Stimulated activated CD4-positive, alpha-beta T cell treated with anti-CD3 and anti-CD28 coated beads, TNF-alpha, amount 100 ng/mL, for 48 hours (primary cell): ENCODE measurements at places on chromosomes 4 and X.

DNA sequence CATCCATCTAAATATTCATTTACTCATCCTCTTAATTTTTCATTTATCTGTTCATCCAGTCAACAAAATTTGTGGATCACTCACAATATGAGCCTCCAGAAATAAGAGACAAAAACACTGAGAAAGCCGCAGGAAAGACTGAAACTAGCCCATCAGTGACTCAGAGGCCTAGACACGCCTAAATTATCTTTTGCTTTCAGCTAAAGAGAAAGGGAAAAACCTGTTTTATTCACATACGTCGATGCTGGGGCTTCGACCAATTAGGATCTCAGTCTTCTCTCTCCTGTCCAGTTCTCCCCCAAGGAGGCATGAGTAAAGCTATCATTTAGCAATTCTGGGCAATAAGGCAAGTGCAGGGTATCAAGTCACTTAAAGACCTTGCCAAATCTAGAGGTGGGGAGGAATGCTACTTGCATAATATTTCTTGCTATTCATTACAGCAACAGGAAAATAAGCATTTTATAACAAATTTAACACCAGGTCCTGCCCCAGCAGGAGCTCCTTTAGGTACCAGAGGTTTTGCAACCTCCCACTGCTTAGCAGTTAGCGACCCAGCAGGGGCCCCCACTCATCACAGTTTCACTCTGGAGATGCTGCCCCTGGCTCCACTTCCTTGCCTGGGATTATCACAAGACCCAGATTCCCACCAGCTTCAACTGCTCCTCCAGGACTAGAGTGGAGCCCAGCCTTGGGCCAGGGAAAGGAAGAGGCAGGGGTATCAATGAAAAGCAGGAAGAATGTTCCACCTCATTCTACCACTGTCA lies 30.1 kb upstream of the TMEM154 start:
- no peak for DNase-seq

GRCh38 chr4:82450966-82451755 lies 20.8 kb downstream of the ENOPH1 start:
- no peak for DNase-seq

GRCh38 chrX:55908661-55909212 lies 191.2 kb downstream of the RRAGB start:
- DNase-seq, result no peak

- DNase-seq, result no peak
Measured at GRCh38 chr4:124183926-124184325, 528.6 kb downstream of the ANKRD50 start.

GRCh38 chr4:118363166-118363565 lies 10.4 kb upstream of the PRSS12 start:
- DNase-seq, result no peak

DNA sequence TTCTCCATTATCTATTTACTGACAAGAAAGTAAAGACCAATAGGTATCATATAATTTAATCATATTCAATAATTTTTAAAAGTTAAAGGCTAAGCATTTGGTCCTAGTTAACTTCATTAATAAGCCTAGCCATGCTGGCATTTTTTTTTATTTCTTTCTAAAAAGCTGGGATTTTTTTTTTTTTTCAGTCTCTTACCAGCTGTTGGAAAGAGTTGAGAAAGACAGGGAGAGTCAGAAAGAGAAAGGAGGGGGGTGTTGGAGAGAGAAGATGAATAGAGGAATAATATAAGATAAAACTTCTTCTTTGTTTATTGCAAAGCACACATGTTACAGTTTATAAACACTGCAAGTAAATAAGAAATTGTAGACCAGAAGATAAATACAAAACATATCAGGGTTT lies 5.9 kb upstream of the NR3C2 start:
- DNase-seq, result no peak

DNA sequence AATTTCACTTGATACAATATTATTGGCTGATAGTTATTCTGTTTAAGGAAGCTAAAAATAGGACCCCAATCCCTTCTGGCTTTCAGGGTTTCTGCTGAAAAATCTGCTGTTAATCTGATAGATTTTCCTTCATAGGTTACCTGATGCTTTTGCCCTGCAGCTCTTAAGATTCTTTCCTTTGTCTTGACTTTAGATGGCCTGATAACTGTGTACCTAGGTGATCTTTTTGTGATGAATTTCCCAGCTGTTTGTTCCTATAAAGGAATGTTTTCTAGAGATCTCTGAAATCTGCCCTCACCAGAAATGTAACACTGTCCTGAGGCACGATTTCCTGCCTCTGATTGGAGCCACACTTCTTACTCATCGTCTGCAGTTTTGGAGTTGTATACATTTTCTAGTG lies 69.4 kb upstream of the PRDM5 start:
- DNase-seq, result no peak

DNA sequence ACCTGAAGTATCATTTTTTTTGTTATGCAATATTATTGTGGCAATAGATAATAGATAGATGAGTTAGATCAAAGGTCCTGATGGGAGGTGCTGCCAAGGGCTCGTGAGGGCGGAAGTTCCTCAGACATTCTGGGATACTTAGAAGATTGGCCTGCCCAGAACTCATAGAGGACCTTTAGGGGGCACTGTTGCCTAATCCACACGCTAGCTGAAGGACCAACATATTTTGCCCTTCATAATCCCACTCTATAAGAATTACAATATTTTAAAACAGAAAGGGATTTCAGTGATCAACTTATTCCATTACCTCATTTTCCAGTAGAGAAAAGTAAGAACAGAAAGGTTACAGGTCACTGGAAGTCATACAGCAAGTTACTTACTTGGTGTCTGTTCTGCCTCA lies 22.9 kb upstream of the COX7B2 start:
- DNase-seq, result no peak

GRCh38 chrX:47560179-47560933 lies 649 bp upstream of the ARAF start:
- no peak for DNase-seq

DNA sequence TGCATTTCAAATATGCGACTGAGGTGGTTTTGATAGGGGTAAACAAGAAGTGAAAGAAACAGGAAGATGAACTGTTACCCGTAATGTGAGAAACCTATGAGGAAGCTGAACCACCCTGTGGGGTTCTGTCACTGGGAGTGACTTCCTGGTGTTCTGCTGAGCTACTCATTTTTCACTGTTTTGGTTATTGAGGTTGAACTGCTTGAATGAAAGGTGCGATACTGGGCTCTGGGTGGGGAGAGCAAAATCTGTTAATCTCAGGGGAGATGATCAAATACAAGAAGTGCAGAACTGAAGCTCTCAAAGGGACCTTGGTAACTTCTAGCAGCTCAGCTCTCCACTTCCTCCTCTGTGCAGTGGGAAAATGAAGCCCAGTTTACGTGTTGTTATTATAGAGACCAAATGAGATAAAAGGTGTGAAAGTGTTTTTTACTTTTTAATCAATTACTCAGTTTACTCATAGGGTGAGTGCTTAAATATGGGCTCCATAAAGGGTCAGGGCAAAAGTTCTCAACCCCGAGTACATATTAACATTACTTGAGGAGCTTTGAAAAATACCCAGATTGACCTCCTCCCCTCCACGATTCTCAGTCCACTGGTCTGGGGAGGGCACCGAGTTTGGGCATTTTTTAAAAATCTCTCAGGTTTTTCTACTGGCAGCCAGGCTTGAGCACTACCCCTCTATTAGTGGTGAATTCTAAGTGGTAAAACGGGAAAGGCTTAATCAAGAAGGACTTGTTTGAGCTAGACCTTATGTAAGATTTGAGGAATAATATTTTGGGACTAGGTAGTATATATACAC lies 66.7 kb downstream of the COQ2 start:
- DNase-seq, result no peak

GRCh38 chr4:145679520-145679919 lies 426 bp upstream of the C4orf51 start:
- DNase-seq, result no peak

GRCh38 chr4:27887646-27888045 lies 1027.0 kb downstream of the STIM2 start:
- DNase-seq, result no peak

DNA sequence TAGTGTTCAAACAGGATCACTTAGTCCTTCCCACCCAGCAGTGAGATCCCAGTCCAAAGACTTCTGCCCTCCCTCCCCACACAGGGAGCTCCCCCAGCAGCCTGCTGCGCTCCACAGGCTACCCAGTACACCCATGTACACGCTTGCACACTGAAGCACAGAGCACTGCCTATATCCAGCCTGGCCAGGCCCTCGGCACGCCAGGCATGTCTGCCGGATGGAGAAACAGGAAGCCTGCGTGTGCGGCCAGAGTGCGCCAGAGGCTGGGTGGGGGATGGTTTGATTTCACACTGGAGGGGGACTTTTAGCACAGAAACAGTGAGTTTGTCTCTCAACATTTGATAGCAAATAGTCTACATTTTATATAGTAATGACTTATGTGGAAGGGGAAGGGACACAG lies 833.5 kb upstream of the IGFBP7 start:
- DNase-seq, result no peak

DNA sequence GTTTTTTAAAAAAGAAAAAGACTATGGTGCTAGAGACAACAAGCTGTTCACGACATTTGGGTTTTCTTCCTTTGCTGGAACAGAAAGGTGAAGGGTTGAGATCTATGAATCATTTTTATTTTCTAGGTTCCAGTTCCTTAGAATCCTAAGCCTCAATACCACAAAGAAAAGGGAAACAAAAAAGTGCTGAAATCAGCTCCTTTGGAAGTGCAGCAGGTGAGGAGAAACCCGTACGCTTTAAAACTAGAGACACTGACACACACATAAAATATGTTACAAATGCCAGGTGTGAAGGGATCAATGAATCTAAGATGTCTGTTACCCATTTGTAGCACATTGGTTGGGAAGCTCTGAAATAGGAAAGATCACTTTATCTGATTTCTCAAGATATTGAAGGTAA lies 125.2 kb downstream of the AREG start:
- DNase-seq, result no peak

GRCh38 chr4:133270021-133270570 lies 121.0 kb downstream of the PCDH10 start:
- DNase-seq, result no peak

- DNase-seq, result no peak
Measured at GRCh38 chr4:155954939-155955338, 1.3 kb upstream of the CTSO start.

GRCh38 chr4:4361883-4362282 lies 25.0 kb upstream of the NSG1 start:
- no peak for DNase-seq

GRCh38 chr4:52106191-52106590 lies 55.1 kb downstream of the SPATA18 start:
- DNase-seq, result no peak

DNA sequence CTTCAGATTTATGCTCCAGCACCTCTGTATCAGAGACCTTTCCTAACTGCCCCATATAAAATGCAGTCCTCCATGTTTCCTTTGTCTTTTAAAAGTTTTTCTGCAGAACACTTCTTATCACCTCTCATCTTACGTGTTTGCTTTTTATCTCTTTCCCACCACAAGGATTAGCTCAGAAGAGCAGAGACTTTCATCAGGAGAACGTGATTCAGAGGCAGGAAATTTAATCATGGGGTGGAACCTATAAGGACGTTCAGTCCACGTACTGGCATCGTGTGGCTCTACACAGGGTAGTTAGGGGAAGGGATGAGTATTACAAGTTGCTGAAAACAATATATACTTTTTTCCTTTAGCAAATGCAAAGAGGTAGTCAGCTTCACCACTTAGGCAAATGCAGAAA lies 98.7 kb downstream of the SORBS2 start:
- DNase-seq, result no peak

DNA sequence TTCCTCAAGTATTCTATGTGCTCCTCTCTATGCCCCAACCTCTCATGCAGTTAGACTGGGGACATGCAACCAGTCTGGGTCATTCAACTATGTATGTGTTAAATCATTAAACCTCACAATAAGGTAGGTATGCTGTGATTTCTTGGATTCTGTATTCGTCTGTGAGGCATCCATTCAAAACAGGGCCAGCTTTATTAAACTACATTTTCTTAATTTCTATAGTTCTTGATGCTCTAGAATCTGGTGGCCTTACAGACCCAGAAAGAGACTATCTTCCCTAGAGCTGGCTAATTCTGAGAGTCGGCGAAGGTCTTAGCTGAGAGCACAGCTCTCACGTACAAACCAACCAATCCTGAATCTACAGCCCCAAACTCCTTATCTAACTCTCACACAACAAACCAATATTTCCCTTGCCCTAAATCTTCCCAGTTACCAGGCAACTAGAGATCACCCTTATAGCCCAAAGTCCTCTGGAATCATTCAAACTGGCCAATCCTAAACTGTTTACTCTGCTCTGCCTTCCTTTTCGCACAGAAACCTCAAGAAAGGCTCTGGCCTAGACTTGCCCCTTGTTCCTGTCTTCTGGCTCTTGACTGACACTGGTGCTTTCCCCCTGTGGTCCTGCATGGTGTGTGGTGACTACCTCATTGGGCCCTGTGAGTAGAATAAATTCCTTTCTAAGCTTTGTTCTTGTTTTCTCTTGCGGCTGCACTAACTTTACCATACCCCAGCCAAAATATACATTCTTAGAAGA lies 203.5 kb upstream of the TET2 start:
- no peak for DNase-seq

- no peak for DNase-seq
Measured at GRCh38 chr4:22991576-22991975, 298.8 kb downstream of the GBA3 start.

GRCh38 chrX:105664243-105664642 lies 158.1 kb upstream of the NRK start:
- no peak for DNase-seq

DNA sequence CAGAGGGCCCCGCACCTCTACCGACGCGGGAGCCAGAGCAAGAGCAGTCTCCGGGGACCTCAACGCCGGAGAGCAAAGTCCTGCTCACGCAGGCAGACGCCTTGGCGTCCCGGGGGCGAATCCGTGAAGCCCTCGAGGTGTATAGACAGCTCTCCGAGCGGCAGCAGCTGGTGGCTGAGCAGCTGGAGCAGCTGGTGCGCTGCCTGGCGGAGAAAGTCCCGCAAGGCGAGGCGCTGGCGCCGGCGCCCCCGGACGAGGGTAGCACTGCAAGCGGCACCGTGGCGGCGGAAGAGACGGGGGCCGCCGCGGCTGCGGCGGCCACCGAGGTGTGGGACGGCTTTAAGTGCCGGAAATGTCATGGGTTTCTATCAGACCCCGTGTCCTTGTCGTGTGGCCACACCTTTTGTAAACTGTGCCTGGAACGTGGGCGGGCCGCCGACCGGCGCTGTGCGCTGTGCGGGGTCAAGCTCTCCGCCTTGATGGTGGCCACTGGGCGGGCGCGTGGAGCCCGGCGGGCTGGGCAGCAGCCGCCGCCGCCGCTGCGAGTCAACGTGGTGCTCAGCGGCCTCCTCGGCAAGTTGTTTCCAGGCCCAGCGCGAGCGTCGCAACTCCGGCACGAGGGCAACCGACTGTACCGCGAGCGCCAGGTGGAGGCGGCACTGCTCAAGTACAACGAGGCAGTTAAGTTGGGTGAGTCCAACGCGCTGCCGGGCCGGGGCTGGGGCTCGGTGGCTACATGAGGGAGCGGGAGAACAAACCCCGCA lies 672 bp downstream of the LONRF3 start:
- DNase-seq, result peak; percentile 25

GRCh38 chr4:106615410-106615945 lies 246.9 kb upstream of the GIMD1 start:
- no peak for DNase-seq
